ENCODE measurements at places on chromosomes 1 and 21.

DNA sequence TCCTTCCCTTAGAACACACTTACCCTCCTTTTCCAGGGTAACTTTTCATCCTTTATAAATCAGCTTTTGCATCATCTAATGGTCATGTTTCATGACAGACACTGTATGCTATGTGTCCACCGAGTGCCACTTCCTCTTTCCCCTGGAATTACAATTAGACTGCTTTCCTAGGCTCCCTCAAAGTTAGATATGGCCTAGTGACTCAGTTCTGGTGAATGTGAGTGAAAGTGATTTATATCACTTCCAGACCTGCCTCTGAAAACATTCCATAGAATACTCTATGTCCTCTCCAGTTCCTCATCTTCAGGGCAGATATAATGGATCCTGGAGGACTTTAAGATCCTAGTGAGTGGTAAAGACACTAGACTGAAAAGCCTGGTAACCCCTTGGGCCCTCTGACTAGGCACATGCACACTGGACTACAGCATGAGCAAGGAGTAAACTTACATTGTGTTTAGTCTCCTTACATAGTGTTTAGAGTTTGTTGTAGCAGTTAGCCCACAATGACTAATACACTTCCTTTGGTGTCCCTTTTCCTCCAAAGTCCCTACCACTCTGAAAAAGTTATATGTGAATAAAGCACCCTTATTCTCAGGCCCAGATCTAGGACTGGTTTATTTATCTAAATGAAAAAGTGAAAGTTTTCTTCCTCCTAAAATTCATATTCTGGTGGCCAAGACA, 59.3 kb downstream of the GPR88 start:
- DNase-seq: no peak

DNA sequence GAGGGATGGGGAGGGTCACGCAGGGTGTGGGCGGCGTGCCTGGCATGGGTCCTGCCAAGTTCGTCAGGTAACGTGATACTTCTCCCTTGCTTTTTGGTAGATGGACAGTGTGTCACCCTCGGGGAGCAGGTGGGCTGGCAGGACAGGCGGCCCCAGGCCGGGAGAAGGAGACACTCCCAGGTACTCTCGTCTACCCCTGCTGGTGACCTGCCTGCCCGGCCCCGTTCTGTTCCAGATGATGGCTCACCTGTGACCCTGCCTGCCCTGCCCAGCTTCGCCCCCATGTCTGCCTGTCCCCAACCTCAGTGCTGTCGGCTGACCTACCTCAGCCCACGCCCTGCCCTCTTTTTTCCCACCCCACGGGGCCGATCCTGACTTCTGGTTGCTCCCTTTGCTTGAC, 144.7 kb downstream of the PCBP3 start:
- DNase-seq: no peak

DNA sequence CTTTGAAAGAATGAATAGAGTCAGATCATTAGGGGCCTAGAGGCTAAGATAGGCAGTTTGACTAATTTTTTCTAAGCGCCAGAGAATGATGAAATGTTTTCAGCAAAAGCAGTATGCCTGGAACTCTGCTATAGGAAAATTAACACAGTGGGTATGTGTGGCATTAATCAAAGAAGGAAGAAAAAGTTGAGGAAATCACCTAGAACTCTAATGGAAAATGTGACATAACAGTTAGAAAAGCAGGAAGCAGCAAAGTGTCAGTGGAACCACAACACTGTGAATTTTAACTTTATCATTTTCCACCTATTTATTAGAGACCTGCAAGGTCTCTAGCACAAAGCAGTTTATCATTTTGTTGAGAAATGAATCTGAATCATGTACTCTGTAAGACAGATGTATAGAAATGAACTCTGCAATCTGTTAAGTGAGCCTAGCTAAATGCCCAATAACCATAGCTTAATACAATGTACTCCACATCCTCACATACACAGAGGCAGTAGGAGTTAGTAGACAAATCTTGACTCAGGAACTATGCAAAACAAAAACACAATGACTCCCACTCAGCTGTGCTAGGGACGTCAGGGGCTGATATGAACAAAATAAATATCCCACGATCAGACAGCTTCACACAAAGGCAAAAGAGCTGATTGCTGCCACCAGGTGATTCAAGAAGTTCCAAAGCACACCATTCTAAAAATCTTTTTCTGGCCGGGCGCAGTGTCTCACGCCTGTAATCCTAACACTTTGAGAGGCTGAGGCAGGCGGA, 500.7 kb upstream of the NFIA start:
- DNase-seq: no peak

GRCh38 chr1:160204526-160205241, 500 bp upstream of the PEA15 start:
- no peak for DNase-seq

DNA sequence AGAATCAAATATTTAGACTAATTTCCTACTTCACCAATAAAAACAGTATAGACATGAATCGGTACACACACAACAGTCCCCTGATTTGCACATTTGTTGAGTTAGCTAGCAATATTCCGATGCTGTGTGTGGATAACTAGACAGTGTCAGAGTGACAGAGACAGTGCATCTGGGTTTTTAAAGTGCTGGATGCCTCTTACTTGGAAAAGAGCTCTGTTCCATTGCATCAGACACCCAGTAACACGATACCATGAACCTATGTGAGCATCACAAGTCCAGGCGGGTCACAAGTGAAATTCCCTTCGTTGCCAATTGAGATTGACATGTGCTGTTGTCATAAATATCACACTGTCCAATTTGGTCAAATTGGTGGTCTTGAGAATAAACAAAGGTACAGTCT, 82.0 kb upstream of the ESRRG start:
- peak; percentile 23 for DNase-seq
